ENCODE measurements at places on chromosomes 16 and 17.

DNA sequence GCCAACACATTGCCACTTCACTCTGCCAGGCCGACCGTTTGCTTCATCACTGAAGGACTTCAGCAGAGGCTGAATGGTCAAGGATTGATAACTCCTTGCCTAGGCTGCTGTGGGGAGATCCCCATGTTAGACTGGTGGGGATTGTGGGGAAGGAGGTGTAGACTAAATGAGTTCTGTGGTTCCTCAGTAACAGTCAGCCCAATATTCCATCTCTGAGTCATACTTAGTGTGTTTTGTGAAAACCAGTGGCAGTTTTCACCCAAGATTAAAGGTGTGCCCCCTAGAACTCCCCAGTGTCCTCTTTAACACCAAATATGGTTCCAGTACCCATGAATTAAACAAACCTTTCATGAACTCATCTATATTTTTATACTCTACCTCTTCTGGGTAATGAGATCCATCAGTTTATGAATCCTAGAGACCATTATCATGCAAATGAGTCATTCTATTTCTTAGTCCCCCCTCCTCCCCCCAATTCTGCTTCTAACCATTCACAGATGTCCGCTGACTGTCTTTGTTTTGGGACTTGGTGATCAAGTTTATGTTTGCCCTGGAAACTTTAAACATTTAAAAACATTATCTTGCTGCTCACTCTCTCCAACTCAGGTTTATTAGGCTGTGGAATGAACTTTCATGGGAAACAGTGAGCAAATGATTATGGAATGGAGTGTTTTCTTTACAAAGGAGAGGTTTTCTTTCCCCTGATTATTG is 66.8 kb upstream of the GAS7 start:
- no peak for DNase-seq

DNA sequence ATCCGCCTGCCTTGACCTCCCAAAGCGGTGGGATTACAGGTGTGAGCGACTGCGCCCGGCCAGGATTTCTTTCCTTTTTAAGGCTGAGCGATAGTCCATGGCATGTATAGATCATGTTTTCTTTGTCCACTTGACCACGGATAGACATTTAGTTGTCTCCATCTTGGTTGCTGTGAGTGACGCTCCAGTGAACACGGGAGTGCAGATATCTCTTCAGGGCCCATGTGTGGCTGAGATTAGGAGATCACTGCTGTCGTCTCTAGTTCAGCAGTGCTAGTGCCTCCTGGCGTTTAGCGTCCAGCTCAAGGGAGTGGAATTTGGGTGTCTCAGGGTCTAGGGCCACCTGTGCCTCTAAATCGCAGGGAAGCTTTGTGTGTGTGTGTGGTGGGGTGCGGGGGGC is 41.5 kb downstream of the ABCC1 start:
- no peak for DNase-seq

DNA sequence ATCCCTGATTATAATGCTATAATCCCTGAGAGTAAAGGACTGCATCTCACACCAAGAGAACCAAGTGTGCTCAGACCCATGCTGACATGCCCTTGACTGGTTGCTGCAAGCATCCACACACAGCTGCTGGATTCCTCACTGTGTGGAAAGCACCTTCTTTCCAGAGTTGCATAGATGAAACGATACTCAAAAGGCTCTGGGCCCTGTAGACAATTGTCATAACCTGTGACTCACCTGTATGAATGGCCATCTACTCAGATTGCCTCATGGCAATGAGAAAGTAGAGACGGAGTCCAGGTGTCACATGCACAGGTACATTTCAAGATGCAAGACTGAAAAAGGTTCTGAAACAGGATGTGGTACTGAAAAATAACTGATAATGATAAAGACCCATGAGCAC is 58.1 kb downstream of the MPHOSPH6 start:
- DNase-seq: no peak

DNA sequence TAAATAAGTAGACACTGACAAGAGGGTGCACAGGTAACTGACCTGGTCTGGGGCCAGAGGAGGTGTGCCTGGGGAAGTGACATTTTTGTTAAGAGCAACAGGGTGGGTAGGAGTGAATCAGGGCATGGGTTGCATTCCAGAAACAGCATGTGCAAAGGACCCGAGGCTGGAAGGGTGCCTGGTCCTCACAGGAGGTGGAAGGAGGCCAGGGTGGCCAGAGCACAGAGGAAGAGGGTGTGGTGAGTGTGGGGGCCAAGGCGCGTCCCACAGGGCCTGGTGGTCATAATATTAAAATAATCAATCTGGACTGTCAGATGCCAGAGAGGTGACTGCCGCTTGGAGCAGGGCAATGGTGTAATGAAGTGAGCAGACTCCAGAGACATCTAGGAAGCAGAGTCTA is 14.3 kb downstream of the ARHGAP23 start:
- no peak for DNase-seq

GRCh38 chr17:21194226-21194625 is 19.7 kb downstream of the TMEM11 start:
- no peak for DNase-seq

DNA sequence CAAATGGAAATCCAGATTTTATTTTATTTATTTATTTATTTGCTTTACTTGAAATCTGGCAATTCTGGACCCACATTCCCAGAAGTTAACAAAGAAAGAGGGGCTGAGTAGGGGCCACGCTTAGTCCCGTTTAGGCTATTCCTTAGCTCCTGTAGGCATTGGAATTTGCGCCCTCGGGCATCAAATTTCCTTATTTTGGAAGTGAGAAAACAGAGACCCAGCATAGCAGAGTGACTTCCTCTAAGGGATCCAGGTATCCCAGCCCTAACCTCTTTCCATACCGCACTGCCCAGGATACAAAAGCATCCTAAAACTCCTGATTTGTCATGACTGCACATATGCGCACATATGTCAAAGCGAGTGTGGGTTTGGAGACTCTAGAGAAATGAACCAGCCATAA is 19.0 kb upstream of the SMG1 start:
- no peak for DNase-seq

GRCh38 chr16:76899767-76900166 is 291.2 kb upstream of the MON1B start:
- DNase-seq: no peak

GRCh38 chr16:49857423-49858181 is 1.7 kb upstream of the ZNF423 start:
- peak; percentile 85 for DNase-seq

DNA sequence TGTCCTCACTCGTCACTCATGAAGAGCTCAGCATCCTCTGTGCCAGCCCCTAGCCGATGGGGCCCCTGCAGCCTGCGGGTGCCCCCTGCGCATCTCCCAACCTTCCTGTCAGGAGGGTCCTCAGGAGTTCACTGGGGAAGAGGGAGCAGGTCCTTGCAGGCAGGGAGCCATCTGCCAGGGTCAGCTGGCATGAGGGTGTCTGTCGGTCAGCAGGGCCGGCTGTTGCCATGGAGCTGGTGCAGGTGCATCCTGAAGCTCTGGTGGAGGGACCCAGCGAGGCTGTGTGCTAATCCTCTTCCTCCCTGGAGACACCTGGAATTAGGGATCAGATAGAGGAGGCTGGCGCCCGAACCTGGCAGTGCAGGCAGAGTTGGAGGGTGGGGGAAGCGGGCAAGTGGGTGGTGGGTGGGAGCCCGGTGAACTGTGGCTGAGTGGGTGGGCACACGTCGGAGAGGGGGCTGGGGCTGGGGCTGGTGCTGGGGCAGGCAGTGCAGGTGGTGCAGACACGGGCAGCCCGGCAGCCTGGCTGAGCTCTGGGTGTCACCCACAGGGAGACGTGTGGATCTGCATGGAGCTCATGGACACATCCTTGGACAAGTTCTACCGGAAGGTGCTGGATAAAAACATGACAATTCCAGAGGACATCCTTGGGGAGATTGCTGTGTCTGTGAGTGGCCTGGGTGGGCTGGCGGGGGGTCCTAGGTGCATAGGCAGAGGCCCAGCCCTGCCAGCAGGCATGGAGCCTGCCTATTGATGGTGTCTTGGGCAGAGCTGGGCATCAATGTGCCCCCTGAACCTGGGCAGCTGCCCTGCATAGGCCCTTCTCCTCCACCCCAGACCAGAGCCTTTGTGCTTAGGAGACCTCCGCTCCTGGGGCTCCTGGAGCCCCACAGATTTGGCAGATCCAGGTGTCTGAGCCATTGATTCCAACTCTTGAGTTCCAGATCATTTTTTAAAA is 17.4 kb downstream of the MAP2K3 start:
- no peak for DNase-seq

- no peak for DNase-seq
Observed at GRCh38 chr16:4660454-4661007, 32.8 kb upstream of the NUDT16L1 start.

GRCh38 chr16:7137560-7138330 is 194.9 kb upstream of the RBFOX1 start:
- DNase-seq: no peak

Data from ecto neural progenitor cell (in vitro differentiated cells).